ENCODE measurements at places on chromosomes 2 and 18. TPM values are rescaled to one million over a fixed set of nuclear protein-coding genes. Genes with fewer than 3 reads are reported as not detected.

DNA sequence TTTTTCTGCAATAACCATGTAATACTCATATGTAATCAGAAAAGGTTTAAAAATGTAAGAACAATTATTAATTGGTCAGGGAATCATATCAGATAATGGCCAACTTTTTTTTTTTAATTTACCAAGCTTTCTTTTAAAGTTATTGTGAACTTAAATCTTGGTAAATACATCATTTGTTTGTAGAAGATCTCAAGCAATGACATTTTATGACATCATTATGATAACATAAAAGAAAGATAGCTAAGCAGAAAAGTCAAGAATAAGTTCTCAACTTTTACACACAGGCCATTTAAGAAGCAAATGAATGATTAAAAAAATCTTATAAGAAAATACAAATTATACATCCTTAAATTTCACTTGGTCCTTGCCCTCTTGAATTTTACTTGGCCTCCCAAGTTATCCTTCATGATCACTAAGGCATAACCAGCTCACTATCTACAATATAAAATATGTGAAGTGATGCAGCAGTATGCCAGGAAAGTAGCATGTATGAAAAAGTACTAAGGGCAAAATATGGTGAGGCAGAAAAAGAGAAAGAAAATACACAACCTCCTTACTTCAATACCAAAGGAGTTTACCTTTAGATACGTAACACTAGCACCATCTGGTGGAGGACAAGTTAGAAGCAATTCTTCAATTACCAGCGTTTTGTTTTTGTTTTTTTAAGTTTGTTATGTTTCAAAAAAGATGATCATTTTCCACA, 116.6 kb downstream of the SRBD1 start:
- H3K4me1 ChIP-seq: no peaks in the 10 kb centered on the region
- H3K4me3 ChIP-seq: no peak overlapping the region
- H3K27me3 ChIP-seq: no peaks in the 10 kb centered on the region
- H3K36me3 ChIP-seq: no peaks in the 10 kb centered on the region
- H3K27ac ChIP-seq: no peak overlapping the region

Gene TFPI
- 1.0 TPM for total RNA-seq

DNA sequence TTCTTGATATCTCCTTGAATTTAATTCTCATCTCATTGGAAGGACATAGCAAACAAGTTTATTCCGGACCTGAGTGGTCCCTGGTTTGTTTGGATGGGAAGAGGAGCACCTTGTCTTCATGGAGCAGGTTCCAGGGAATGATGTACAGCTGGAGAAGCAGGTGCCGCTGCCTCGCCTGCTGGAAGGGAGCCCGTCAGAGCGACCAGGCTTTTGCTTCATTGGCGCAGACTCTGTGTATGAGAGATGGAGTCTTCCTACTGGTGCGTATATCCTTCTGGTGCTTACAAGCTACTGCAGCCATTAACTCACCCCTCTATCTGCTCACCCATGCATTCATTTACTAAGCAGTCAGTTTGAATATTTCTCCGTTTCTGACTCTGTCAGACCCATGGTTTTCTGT, 11.6 kb upstream of the ALLC start:
- no peaks in the 10 kb centered on the region for H3K27me3 ChIP-seq
- no peaks in the 10 kb centered on the region for H3K36me3 ChIP-seq
- no peaks in the 10 kb centered on the region for H3K4me1 ChIP-seq
- no peak for DNase-seq

Gene CLASP1
- 67.5 TPM for total RNA-seq

Gene TMEM37
- not detected for total RNA-seq

Gene TUBB8B
- total RNA-seq: not detected

DNA sequence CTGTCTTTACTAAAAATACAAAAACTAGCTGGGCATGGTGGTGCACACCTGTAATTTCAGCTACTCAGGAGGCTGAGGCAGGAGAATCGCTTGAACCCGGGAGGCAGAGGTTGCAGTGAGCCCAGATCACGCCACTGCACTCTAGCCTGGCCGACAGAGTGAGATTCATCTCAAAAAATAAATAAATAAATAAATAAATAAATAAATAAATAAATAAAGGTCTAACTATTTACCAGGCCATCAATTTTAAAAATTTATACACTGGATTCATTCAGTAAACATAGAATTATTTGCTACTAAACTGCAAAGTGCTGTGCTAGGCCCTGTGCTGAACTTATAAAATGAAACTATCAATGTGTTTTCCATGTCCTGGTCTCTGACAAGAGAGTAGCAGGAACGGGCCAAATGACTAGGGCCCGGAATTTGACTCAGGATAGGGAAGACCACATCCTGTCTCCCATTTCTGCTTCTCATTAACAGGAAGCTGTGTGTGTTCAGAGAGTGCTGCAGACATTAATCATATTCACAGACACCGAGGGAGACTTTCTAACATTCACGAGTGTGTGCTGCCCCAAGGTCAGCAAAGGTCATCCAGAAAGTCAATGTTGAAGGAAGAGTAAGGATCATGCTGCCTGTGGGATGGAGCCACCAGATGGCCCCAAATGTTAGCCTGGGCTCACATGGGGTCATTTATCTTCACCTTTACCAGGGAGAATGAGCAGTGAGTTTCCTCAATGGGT, 95.8 kb downstream of the SPP2 start:
- H3K27me3 ChIP-seq: no peaks in the 10 kb centered on the region
- no peak overlapping the region for H3K4me3 ChIP-seq
- H3K4me1 ChIP-seq: peaks cover 23% of the 10 kb centered on the region
- no peaks in the 10 kb centered on the region for H3K36me3 ChIP-seq
- H3K27ac ChIP-seq: no peak overlapping the region
